ENCODE measurements at places on chromosomes 5 and 9.
A peak's percentile ranks its signal among the peaks of the same experiment; 100 is the strongest.

GRCh38 chr9:82299870-82300269, 311.3 kb downstream of the SPATA31D1 start:
- no peak for DNase-seq

- DNase-seq: no peak
Measured at GRCh38 chr5:74040065-74040551, 414.1 kb downstream of the ARHGEF28 start.

- DNase-seq: no peak
Measured at GRCh38 chr9:37413311-37413710, 9.2 kb upstream of the GRHPR start.

DNA sequence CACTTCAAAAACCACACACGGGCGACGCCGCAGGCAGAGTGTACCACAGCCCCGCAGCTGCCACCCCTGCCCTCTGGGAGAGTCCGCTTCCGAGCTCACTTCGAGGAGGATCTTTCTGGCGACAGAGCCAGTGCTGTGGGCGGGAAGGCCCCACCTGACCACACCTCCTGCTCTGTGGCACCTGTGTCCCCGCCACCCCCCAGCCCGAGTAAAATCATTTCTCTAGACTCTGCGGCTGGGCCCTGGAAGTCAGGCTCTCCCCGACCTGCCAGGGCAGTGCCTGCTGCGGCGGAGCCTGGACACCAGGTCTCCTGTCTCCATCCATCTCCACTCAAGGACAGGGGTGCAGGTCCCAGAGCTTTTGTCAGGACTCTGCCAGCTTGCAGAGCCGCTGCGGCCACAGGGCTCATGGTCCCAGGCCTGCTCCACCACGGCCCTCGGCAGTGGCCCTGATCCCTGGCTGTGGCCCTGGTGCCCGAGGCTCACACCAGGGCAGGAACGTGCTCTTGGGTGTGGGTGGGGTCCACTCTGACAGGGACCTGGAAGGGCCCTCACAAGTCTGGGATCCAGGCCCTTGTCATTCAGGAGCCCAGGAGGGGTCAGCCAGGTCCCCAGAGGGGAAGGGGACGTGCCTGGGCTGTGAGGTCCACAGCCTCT, 20.9 kb upstream of the CAMSAP1 start:
- DNase-seq: no peak

- DNase-seq: no peak
Measured at GRCh38 chr9:74742191-74742790, 145.4 kb downstream of the TRPM6 start.

GRCh38 chr9:121718084-121718483, 66.7 kb downstream of the DAB2IP start:
- DNase-seq: no peak

GRCh38 chr9:120740132-120740531, 25.9 kb upstream of the MEGF9 start:
- no peak for DNase-seq

- DNase-seq: no peak
Measured at GRCh38 chr9:95120781-95121370, 196.6 kb downstream of the FANCC start.

- DNase-seq: no peak
Measured at GRCh38 chr5:165360366-165360765, 1854.9 kb downstream of the MAT2B start.

DNA sequence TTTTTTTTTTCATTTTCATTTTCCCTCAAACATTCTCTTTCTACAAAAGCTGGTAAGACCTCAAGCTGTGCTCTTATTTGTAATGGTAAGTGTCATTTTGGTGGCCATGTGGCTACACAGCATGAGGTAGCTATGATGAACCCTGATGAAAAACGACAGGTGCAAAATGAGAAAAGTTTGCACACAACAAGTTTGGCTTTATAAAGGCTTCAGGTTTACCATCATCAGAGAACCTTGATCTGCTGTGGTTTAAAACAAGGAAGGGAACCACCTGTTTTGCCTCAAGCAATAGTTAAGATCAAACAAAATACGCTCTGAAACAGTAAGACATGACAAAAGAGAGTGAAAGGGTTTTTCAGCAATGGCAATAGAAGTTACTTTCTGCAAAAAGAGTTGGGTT, 1124.6 kb upstream of the ACO1 start:
- no peak for DNase-seq

GRCh38 chr5:164098531-164098930, 593.1 kb downstream of the MAT2B start:
- DNase-seq: no peak

GRCh38 chr5:163612358-163613149, 107.1 kb downstream of the MAT2B start:
- DNase-seq: no peak

DNA sequence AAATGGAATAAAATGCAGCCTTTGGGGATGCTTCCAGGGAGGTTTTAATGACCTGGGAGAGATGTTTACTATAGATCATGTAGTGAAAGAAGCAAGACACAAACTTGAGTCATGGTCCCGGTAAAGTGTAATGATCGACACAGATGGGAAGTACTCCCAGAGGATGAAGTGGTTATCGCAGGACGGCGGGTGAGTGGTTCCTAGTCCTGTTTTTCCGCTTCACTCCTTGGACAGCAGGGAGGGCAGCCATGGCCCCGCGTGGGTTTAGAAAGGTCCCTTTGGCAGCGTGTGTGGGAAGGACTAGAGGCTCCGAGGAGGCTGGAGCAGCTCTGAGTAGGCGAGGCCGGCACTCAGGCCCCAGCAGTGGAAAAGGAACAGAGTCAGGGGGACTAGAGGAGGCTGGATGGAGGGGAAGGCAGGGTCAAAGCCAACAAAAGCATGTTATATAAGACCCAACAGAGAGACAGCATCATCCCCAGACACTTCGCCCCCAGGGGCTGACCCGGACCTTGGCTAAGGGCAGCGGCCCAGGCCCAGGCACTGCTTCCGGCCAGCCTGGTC, 49.2 kb upstream of the STXBP1 start:
- DNase-seq: peak; percentile 54
